ENCODE measurements at places on chromosomes 6 and 20.
A peak's percentile ranks its signal among the peaks of the same experiment; 100 is the strongest.

DNA sequence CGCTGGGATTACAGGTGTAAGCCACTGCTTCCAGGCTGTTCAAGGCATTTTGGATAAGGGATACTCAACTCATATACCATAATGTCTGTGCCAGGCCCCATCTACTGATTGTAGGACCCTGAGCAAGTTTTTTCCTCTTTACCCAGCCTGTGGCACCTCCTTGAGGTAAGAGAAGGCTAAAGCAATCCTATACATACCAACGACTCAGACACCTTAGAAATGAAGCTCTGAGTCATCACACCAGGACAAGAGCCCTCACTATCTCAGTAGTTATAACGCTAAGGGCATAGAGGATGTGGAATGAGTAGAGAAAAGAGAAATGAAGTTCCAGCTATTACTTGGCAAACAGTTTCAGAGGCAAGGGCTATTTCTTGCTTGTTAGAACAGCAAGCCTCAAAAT lies 16.9 kb downstream of the NDRG3 start:
- no peak for DNase-seq

- no peak for DNase-seq
These were observed 11.4 kb upstream of the DOK5 start for GRCh38 chr20:54464003-54464402.

GRCh38 chr20:11912659-11913415 lies 4.9 kb upstream of the BTBD3 start:
- DNase-seq: no peak

DNA sequence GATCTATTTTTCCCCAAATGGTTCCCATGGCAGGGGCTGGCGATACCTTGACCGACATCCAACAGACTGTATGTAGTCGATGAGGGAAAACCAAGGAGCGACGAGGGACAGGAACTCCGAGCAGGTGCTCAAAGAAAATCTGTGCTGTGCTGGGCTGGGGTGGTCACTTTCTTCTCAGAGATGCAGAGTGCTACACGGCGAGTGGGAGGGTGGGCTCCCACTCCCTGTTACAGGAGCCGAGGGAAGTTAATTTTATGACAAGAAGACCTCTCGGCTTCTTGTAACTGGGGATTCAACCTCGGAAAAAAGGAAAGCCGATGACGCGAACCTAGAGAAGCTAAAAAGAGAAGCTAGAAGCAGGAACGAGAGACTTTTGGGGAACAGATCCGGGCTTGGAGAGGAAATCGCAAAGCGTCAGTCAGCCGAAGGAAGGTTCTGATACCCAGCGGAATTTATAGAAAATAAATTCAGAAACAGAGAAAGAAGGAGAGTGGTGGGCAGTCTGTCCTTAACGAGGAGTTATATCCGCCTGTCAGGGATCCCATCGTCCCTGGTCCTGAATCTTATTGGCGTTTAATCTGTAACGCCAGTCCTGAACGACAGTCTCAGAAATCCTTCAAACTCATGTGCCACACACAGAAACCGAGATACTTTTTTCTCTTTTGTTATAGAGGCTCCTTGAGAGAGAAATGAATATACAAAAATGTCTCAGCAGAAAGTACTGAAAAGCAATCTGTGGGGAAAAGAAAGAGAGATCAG lies 84.6 kb upstream of the ZNF322 start:
- peak; percentile 12 for DNase-seq
